ENCODE measurements at places on chromosomes 1 and 21. TPM values are rescaled to one million over a fixed set of nuclear protein-coding genes. Genes with fewer than 3 reads are reported as not detected.

DNA sequence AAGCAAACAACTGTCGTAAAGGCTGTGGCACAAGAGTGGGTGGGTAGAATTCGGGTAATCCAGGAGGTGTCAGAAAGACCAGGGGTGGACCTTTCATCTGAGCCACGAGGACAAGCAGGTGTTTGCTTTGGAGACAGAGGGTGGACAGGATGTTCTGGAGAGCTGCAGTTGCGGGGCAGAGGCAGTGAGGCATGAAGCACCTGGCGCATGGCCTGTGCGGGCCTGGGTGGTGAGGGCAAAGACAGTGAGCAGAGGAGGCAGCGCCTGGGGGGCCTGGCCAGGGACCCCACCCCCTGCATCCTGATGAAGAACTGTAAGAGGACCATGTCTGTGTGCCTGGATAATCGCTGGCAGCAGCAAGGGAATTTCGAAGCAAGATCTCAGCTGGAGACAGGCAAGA is 24.9 kb downstream of the KIF26B start:
- no peak overlapping the region for H3K27ac ChIP-seq
- no peaks in the 10 kb centered on the region for H3K36me3 ChIP-seq
- DNase-seq = no peak
- no peaks in the 10 kb centered on the region for H3K27me3 ChIP-seq
- no peak overlapping the region for H3K4me3 ChIP-seq

DNA sequence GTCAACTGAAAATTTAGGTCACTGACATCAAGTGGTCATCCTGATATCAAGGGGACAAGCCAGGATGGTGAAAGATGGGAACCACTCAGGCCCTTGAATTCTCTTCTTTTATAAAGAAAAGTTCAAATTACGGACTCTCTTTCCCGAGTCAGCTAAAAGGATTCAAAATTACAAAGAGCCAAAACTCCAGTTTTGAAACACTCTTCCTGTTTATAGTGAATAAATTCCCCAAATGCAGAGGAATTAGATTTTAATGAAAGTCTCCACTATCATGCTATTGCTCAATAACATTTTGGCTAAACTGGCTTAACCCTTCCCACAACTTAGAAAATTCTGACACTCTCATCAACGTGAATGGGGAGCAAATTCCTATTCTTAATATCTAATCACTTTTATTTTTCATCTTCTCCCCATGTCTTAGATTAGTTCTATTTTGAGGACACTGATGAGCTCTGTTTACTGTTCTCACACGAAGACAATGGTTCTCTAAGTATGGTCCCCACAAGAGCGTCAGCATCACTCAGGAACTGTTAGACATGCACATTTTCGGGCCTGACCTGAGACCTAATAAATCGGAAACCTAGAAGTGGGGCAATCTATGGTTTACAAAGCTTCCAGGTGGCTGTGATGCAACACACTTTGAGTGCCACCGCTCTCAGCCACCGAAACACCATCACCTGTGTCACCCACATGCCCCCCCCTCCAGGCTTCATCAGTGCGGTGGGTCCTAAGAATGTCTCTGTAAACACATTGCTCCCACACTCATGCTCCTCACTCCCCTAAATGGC is 64.4 kb upstream of the TIAM1 start:
- H3K4me3 ChIP-seq = no peak overlapping the region
- H3K27me3 ChIP-seq = no peaks in the 10 kb centered on the region
- DNase-seq = no peak
- H3K27ac ChIP-seq = no peak overlapping the region
- peaks cover 6% of the 10 kb centered on the region for H3K4me1 ChIP-seq
- H3K36me3 ChIP-seq = no peaks in the 10 kb centered on the region

- H3K4me1 ChIP-seq = no peaks in the 10 kb centered on the region
- H3K36me3 ChIP-seq = no peaks in the 10 kb centered on the region
- no peak overlapping the region for H3K4me3 ChIP-seq
- H3K27ac ChIP-seq = no peak overlapping the region
Measured at GRCh38 chr1:182213163-182213562, 151.7 kb upstream of the ZNF648 start.

DNA sequence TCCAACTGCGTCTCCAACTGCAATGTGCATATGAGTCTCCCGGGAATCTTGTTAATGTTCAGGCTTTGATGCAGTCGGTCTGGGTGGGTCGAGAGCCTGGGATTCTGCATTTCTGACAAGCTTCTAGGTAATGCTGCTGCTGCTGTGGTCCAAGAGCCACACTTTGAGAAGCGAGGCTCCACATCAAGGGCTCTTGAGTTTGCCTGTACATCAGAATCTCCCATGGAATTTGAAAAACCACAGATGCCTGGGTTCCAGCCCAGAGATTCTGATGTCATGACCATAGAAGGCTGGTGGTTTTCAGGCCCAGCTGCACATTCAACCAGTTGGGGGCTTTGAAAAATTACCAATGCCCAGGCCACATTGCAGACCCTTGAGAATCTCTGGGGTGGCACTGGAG is 93.9 kb upstream of the TARDBP start:
- no peak overlapping the region for H3K4me3 ChIP-seq
- no peaks in the 10 kb centered on the region for H3K4me1 ChIP-seq
- DNase-seq = no peak
- H3K27ac ChIP-seq = no peak overlapping the region
- 0 out of 2 replicates have a peak, but pooled peaks cover 6% of the 10 kb centered on the region for H3K27me3 ChIP-seq

DNA sequence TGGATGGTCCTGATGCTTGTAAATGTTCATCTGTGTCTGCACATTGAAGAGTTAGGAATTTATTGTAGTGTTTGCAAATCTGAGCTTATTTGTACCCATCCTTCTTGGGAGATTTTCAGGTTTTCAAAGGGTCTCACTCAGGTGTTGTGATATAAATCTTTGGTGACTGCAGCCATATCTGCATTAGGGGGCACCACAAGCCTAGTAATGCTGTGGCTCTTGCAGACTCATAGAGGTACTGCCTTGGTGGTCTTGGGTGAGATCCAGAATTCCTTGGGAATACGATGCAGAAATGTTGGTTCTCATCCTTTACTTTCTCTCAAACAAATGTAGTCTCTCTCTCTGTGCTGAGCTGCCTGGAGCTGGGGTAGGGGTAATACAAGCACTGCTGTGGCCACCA is 405.9 kb downstream of the TTLL7 start:
- no peak overlapping the region for H3K4me3 ChIP-seq
- H3K36me3 ChIP-seq = no peaks in the 10 kb centered on the region
- H3K4me1 ChIP-seq = no peaks in the 10 kb centered on the region
- H3K27ac ChIP-seq = no peak overlapping the region
- no peak for DNase-seq

CNR2 gene
- 0.05 TPM for total RNA-seq

KDM5B gene
- 44.6 TPM for total RNA-seq

GJA9 gene
- not detected for total RNA-seq

PAX7 gene
- not detected for total RNA-seq

DNA sequence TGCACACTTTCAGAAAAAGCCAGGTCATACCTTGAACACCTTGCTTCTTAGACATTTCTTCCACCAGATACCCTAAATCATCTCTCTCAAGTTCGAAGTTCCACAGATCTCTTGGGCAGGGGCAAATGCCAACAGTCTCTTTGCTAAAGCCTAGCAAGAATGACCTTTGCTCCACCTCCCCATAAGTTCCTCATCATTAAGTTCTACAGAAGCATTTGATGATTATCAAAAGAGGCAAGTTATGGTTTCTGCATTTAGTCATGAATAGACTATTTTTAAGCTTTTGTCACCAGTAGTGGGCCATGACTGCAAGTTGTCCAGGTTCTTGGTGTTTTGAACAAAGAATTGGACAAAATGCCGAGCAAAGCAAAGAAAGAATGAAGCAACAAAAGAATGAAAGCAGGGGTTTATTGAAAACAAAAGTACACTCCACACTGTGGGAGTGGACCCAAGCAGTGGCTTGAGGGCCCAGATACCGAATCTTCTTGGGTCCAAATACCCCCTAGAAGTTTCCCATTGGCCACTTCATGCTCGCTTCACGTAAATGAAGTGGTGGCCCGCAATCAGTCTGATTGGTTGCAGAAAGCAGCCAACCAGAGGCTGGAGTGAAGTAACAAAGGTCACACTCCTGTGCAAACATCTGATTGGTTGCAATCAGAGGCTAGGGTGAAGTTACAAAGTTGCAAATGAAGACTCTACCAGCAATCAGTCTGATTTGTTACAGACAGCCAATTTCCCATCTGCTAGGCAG is 9.8 kb upstream of the EGLN1 start:
- no peaks in the 10 kb centered on the region for H3K4me1 ChIP-seq
- H3K27ac ChIP-seq = no peak overlapping the region
- H3K27me3 ChIP-seq = no peaks in the 10 kb centered on the region
- H3K4me3 ChIP-seq = no peak overlapping the region
- DNase-seq = no peak
- no peaks in the 10 kb centered on the region for H3K36me3 ChIP-seq

S100A16 gene
- 196 TPM for total RNA-seq

GCSAML gene
- total RNA-seq = not detected

FLVCR1 gene
- 19.0 TPM for total RNA-seq

DNA sequence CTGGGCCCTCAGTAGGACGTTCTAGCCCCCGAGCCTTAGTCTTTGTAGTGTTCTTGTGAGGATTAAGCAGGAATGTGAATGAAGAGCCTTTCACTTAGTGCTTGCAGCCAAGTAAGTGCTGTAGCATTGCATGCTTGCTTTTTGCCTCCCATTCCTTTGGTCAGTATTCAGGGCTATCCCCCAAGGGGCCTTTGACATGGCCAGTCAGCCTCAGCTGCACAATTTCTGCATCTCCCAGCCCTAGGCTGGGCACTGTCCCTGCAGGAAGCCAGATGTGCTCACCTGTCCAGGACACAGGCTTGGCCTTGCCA is 30.5 kb downstream of the SOX13 start:
- peaks cover 42% of the 10 kb centered on the region for H3K4me1 ChIP-seq
- no peaks in the 10 kb centered on the region for H3K36me3 ChIP-seq
- no peak for DNase-seq
- no peaks in the 10 kb centered on the region for H3K27me3 ChIP-seq

DNA sequence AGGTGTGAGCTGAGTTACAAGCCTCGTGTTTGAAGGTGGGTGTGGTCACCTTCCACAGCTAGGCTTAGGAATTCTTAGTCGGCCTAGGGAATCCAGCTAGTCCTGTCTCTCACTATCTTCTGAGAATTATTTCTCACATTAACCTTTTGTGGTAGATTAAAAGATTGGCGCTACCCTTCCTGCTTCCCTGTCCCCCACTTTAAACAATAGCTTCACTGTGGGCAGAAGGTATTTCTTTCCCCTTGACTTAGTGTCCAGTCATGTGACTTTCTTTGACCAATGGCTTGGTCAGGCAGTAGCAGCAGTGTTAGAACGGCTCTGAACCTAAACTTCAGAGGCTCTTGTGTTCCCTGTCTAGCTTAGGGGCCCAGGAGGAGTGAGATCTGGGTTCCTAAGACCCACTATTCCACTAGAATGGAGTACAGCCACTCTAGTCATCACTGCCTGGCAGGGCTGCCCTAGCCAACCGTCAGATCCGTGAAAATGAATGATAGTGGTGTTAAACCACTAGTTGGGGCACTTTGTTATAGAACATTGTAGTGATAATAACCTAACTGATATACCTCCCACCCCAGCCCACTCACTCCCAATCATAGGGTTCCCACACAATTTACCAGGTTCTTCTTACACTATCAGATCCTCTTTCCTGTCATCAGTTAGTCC is 13.9 kb upstream of the C1orf141 start:
- H3K27me3 ChIP-seq = no peaks in the 10 kb centered on the region
- no peak overlapping the region for H3K4me3 ChIP-seq
- peaks cover 3% of the 10 kb centered on the region for H3K4me1 ChIP-seq

GRCh38 chr1:202316186-202316585 is 25.6 kb downstream of the UBE2T start:
- no peaks in the 10 kb centered on the region for H3K4me1 ChIP-seq
- H3K4me3 ChIP-seq = no peak overlapping the region
- H3K27ac ChIP-seq = no peak overlapping the region
- DNase-seq = no peak

DNA sequence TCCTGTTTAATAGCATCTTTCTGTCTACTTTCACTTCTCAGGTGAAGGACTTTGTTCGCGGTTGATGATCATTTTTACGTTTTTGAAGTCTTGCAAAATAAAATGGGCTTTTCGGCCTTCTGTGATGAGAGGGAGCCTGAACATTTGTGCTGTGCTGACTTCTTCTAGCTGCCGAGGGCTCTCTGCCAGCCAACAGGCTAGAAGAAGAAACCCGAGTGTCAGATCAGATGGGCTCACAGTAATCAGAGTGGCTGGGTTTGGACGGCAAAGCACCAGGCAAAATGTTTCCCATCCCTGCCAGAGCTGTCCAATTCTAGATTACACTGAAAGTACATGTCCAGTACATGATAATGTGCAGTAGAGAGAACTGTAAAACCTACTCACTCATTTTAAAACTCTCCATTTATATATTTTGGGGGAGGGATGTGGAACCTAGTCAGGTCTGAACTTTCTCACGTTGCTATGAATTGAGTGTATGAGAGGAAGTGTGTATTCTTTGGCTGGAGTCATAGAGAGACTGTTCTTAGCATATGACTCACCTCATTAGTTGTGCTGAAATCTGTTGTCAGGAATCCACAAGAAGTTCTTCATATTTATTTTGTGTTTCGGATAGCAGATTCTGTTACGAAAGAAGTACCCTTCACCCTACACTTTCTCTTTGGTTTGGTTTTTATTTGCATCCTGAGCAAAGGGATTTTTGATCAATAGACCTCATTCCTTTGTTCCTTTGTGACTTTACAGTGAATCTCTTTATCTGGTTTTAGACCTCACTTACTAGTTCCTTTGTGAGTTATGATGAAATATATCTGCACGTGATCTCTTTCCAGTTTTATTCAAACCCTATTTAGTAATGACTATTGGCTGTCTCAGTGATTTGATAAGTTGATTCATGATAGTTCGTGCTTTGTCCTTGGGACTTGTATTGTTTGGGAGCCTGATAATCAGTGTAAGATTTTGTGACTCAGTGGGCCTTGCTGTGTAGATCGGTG is 4.8 kb downstream of the ATP1A1 start:
- no peaks in the 10 kb centered on the region for H3K27me3 ChIP-seq
- H3K36me3 ChIP-seq = no peaks in the 10 kb centered on the region
- peak overlapping the region; percentile 15 for H3K27ac ChIP-seq
- DNase-seq = no peak
- H3K4me3 ChIP-seq = no peak overlapping the region
- peaks cover 67% of the 10 kb centered on the region for H3K4me1 ChIP-seq

- no peaks in the 10 kb centered on the region for H3K36me3 ChIP-seq
- H3K4me1 ChIP-seq = peaks cover 25% of the 10 kb centered on the region
- no peak overlapping the region for H3K27ac ChIP-seq
- no peak for DNase-seq
Measured at GRCh38 chr1:202590975-202591411, 119.3 kb downstream of the SYT2 start.

ZNF683 gene
- not detected for total RNA-seq

DNA sequence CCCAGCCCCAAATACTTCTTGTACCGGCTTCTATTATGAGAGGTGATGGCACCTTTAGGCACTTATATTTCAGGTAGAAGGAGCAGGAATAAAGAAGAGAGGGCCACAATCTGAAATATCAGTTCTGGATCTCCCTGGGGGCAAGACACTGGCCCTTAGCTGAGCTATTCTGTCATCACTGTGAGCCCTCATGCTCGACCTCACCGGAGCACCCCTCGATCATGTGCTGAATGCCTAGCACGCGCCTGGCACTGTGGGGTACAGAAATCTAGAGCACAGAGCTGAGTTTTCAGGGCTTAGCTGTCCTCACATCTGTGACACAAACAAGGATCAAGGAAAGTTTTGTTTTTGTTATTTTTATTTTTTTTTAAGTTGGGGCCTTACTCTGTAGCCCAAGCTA is 7.6 kb upstream of the MX1 start:
- H3K4me1 ChIP-seq = peaks cover 4% of the 10 kb centered on the region
- no peaks in the 10 kb centered on the region for H3K36me3 ChIP-seq
- no peak for DNase-seq

All from HCT116 (cell line).